CD4-positive, alpha-beta T cell treated with Interleukin-6 for 4 hours (primary cell): ENCODE measurements at places on chromosomes 11 and 22.
A peak's percentile ranks its signal among the peaks of the same experiment; 100 is the strongest.

- no peak for DNase-seq
Measured at GRCh38 chr11:35859301-35859700, 84.6 kb upstream of the LDLRAD3 start.

GRCh38 chr11:92751594-92751993, 217.9 kb upstream of the MTNR1B start:
- DNase-seq: no peak

DNA sequence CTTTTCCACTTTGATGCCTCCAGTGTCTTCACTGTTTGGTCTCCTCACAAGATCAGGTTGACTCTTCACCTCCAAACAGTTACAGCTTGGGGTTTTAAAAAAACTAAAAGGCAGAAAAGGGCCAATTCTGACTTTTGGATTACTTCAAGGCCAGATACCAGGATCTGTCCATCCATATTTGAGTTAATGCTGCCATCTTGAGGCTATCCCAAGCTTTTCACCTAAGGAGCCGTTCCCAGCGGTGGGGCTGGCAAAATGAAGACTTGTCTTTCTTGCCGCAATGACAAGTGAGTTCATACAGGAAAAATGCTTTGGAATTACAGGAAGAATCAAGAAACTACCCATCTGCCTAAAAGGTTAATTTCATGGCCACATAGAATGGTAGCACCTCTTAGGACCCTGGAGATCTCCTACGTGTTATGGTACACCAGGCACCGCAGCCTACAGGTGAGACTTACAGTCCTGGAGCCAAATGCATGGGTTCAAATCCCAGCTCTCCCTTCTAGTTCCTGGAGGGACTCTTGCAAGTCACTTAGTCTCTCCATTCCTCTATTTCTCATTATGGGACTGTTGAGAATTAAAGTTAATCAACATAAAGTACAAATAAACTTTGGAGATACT, 6.0 kb upstream of the OR5B21 start:
- DNase-seq: no peak

DNA sequence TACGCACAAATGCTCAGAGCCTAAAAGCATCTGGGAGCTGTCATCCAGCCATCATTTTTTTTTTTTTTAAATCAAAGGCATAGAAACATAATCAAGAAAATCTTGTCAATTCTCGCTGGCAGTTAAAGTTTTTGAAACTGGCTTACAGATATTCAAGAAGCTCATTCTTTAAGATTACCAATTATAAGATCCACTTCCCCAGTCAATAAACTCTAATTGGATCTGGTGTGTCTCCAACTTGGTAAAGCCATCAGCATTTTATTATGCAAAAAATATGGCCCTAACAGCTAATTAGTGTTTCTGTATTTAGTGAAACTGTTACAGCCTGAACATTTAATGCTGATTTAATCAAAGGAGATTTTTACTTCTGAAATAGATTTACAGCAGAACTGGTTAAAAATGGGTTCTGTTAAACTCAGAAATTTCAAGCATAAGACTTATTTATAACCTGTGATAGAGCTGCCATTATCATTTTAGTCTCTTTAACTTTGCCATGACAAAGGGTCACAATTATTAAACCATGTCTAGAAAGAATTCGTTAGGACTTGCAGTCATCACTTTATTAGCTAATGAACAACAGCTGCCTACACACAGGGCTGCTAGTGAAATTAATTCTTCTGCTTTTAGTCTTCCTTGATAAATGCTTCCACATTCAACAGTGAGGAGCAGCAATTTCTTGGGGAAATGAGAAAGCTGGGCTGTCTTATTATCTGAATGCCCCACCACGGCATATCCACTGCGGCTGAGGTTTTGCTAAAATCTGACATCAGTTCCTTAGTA, 176.4 kb upstream of the PITPNB start:
- no peak for DNase-seq

DNA sequence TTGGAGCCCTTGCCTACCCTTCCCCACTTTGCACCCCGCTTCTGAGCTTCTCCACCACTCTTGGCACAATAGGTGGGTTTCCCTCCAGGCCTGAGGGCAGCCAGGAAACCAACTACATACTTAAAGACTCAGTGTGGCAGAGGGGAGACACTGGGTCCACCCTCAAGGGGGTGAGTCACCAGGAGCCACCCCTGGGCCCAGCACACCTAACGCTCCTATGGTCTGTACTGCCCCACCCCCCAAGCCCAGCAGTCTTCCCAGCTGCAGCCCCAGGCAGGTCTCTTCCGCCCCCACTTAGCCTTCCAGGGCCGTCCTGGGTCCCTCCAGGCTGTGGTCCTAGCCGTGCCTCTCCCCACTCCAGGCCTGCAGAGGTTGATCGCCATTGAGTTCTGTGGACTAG, 3.2 kb upstream of the TMPRSS13 start:
- no peak for DNase-seq

DNA sequence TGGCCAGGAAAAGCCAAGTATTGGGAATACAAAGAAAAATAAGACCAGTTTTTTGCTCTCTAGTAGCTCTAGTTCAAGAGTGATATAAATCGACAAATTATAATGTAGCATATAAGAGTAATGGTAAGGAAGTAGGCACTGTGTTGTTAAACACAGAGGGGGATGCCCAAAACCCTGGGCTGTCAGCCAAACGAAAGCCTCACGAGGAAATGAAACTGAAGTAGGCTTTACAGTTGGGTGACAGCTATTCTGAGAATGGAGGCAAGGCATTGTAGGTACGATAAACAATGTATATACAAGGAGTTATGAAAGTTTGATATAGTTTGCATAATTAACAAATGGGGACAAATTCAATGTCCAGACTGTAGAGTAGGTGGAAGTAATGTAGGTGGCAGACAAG, 176.4 kb downstream of the FAM181B start:
- no peak for DNase-seq

DNA sequence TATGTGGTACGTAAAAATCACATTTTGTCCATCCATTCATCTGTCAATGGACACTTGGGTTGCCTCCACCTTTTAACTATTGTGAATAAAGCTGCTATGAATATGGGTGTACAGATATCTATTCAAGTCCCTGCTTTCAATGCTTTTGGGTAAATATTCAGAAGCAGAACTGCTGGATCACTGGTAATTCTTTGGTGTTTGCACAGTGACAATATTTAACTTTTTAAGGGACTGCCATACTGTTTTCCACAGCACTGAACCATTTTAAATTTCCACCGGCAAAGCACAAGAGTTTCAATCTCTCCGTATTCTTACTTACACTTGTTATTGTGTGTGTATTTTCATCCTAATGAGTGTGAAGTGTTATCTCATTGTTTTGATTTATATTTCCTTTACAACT, 79.4 kb downstream of the RBFOX2 start:
- DNase-seq: no peak

DNA sequence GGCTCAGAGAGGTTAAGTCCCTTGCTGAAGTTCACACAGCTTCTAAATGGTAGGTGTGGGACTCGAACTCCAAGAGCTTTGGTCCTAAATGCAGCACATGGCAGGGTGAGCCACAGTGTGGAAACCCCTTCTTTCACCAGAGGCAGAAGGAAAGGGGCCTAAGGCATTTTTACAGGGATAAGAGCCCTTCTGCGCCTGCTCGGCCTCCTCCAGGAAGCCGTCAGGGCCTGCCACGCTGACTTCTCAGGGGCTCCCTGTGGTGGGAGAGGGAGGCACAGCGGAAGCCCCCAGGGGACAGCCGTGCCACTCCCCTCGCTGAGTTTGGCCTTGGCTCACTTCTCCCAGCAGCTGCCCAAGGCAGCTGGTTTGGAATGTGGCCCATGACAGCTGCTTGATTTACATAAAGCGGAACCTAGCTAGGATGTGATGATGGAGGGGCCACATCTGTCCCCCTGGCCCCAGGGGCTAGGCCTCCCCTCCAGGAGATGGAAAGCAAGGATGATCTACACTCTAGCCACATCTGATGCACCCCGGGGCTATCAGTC, 35.4 kb downstream of the CD82 start:
- no peak for DNase-seq

DNA sequence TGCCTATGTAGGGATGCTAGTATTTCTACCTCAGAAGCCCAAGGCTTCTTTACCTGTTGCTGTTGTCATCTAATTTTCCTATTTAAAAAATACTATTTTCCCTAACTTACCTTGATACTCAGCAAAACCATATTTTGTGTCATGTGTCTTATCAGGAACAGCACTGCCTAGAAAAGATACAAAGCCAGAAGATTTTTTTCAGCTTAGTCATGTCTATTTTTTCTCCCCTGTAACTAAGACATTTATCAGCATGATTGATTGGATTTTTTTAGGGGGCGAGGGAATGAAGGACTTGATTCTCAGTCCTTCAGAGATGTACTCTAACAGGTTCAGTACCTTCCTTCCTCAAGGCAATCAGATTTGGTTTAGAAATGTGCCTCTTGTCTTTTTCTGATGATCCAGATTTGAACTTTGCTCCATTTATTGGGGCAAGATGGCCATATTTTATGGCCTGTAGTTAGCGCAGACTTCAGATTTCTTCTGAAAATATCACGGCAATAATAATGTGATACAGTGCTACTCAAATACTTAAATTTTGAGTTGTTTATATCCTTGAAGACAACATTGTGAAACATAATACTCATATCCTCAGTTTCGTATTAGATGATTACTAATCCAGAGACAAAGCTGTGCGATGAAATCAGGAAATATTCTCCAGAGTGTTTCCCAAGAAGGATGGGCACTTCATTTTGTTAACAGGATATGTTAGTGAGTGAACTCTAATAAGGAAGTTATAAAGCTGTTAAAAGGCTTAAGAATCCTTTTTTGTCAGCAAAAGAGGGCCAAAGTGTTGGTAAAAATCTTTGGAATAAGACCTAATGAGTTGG, 3.8 kb upstream of the PIK3IP1 start:
- DNase-seq: no peak

- DNase-seq: no peak
Measured at GRCh38 chr22:33831207-33831606, 89.1 kb downstream of the LARGE1 start.

DNA sequence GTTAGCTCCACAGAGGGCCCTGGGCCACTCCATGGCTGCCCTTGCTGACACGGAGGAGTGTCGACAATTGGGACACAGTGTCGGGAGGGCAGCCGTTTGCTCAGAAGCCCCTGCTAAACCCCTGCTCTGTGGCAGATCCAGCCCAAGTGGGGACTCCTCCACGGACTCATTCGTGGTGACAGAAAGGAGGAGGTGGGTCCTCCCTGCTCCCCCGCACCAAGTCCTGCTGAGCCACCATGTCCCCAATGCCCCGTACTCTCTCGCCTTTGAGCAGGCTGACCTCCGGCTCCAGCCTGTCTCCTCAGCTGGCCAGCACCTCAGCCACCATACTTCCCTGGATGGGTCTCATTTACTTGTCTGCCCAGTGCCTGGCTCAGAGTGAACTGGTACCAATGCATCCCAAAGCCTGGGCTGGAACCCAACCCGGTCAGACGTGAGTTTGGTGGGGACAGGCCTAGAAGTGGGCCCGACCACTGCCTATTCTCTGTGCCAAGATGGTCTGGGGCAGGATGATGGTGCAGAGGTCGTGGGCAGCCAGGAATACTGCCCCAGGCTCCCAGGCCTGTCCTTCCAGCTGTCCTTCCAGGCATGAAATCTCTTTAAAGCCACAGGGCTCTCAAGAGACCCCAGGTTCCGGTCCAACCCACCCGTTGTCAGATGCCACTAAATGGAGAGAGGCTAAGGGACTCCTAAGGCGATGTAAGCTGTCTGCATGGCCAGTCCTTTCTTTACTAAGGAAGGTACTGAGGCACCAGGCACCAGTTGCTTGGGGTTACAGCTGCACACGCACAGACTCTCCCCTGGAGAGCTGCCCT, 4.3 kb downstream of the CBX6 start:
- no peak for DNase-seq

DNA sequence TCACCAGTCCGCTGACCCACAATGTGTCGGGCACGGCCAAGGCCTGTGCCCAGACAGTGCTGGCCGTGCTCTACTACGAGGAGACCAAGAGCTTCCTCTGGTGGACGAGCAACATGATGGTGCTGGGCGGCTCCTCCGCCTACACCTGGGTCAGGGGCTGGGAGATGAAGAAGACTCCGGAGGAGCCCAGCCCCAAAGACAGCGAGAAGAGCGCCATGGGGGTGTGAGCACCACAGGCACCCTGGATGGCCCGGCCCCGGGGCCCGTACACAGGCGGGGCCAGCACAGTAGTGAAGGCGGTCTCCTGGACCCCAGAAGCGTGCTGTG, 6.1 kb downstream of the SLC35C1 start:
- DNase-seq: no peak

GRCh38 chr11:127986073-127986472, 601.3 kb downstream of the ETS1 start:
- DNase-seq: no peak

GRCh38 chr11:94734563-94735275, 33.4 kb upstream of the AMOTL1 start:
- no peak for DNase-seq

GRCh38 chr11:2393111-2393868, 7.3 kb upstream of the TSSC4 start:
- DNase-seq: no peak

- no peak for DNase-seq
Measured at GRCh38 chr11:19506816-19507486, 205.7 kb upstream of the NAV2 start.

- no peak for DNase-seq
Measured at GRCh38 chr11:134272381-134273316, 3.5 kb upstream of the GLB1L3 start.

- DNase-seq: peak; percentile 53
Measured at GRCh38 chr22:37193629-37194191, 5.7 kb upstream of the C1QTNF6 start.

DNA sequence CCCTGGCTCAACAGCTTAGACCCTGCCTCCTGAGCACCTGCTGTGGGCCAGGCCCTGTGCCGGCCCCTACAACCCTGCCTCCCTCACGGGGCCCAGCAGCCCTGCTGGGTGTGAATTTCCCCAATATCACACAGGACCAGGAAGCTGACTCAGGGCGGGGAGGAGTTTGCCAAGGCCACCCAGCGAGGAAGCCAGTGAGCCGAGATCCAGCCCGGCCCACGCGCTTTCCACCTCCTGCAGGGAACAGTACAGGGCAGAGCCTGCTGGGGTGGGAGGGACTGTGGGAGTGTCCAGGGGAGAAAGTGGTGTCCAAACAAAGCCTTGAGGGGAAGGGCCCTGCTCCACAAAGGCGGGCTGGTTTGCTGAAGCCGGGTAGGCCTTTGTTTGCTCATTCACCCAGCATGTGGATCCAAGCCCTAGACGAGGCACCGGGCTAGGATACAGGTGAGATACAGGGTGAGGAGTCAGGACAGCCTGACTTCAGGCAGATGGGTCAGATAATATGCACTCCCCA, 26.8 kb downstream of the RPL3 start:
- no peak for DNase-seq

DNA sequence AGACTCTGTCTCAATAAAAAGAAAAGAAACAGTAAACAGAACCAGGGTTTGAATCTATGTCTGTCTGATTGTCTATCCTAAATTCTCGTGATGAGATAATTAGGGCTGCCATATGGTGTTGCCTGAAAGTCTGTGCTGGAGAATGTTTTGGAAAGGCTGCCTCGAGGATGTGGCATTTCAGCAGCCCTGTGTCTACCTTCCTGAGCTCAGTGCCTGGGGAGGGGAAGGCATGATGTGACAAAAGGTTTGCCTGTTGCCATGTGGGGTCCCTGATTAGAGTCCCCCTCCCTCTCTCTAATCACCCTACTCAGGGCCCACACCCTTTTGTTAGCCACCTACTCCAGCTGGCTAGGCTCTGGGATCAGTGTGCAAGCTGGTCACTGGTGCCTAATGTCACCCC, 15.2 kb downstream of the CD82 start:
- DNase-seq: no peak

GRCh38 chr22:45868571-45869339, 108.2 kb downstream of the WNT7B start:
- no peak for DNase-seq
